ENCODE measurements at places on chromosomes 5 and 9.

- no peak for DNase-seq
Observed at GRCh38 chr5:153829510-153830065, 209.1 kb downstream of the FAM114A2 start.

DNA sequence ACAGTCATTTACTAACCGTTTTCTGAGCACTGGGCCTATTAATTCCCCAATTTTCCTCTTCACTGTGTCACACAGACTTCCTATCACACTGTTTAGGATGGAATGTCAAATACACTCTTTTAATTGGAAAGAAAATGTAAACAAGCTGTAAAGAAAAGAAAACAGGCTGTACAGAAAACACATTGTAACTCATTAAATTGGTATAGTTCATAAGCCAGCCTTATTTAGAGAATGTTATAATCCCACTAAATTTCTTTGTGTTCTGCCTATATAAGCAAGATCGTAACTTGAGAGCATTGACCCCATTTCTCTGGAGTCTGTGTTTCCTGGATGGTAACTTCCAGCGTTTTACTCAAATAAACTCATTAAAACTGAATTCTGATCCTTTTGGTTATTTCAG, 46.5 kb downstream of the TARS1 start:
- peak; percentile 47 for DNase-seq

DNA sequence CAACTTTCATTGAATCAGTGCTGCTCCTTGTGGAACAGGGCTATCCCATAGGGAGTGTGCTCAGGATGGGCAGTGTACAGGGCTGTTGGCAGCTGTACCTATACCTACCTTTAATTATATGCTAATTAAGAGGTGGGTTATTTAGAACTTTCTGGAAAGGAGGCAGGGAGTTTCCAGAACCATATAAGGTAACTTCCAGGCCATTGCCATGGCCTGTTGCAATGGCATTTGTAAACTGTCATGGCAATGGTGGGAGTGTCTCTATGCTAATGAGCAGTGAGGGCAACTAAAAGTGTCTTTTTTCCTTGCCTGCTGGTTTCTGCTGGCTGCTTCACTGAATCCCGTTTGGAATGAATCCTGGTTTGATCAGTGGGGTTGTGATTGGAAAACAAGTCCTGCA, 2.3 kb upstream of the ARHGAP26 start:
- no peak for DNase-seq

GRCh38 chr5:114412510-114413171, 50.8 kb downstream of the KCNN2 start:
- DNase-seq, result peak; percentile 92

GRCh38 chr9:6484210-6484609, 71.2 kb downstream of the UHRF2 start:
- DNase-seq, result no peak

GRCh38 chr5:133114166-133114932, 62.5 kb downstream of the HSPA4 start:
- DNase-seq, result no peak

GRCh38 chr5:148898413-148899075, 72.1 kb downstream of the ADRB2 start:
- no peak for DNase-seq

DNA sequence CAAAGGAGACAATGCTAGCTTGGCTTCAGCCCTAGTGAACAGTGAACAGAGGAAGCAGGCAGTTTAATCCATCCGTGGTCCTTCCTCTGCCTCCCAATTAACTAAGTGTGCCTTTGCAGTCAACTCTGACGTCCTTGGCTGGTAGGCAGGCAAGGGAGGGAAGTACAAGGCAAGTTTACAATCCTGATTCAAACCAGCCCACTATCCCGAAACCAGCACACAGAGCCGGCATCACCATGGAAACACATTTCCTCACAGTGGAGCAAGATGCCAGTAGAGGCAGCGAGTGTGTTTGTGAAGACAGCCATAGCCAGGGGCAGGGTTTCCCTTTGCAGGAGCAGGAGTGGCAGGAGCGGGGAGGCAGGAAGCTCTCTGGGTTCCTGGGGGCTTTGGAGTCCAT, 73.9 kb downstream of the GOLPH3 start:
- DNase-seq, result no peak

GRCh38 chr9:69740872-69741505, 18.8 kb downstream of the PTAR1 start:
- DNase-seq, result no peak

- peak; percentile 81 for DNase-seq
Observed at GRCh38 chr5:170597109-170597751, 93.4 kb downstream of the KCNIP1 start.

DNA sequence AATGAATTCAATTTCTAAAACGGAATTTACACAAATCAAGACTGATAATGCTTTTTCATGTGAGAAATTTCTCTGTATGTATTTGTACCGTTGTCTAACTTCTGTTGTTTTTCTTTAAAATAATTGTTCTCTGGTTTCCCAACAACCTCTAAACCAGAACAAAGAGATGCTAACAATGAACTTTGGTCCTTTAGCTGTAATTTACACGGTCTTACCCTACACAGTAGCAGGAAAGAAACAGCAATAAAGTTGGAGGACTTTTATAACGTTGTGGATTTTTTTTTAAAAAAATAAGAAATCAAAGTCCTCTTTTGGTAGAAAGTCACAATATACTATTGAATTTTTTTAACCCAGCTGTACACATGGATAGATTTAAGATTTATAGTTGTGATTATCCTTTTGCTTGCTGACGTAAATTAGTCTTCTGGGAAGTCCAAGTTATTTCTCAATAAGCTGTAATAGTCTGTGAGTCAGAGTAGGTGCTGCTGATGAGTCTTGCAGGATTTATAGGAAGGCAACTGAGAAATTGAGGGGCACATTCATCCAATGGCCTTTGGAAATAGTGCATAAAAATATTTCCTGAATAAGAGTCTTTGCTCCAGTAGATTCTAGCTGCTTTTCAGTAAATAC, 76.8 kb upstream of the PCSK1 start:
- peak; percentile 97 for DNase-seq

DNA sequence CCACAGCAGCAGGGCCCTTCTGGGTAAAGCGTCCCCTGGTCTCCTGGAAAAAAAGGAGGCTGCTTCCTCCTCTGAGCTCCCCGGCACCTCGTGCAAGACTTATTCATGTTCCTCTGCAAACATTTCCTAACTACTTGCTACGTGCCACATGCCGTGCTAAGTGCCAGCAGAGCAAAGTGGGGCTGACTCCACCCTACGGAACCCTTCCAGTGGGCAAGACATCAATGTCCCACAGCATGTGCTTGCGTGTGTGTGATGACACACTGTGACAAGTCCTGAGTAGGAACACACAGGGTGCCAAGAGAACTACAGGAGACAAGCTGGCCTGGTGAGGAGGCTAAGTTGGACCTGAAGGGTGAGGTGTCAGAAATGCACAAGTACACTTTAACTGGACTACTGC, 57.4 kb downstream of the SEMA4D start:
- DNase-seq, result no peak

- no peak for DNase-seq
Observed at GRCh38 chr5:101664071-101664791, 631.9 kb downstream of the SLCO4C1 start.

GRCh38 chr5:167269146-167269545, 1022.3 kb upstream of the WWC1 start:
- DNase-seq, result no peak

DNA sequence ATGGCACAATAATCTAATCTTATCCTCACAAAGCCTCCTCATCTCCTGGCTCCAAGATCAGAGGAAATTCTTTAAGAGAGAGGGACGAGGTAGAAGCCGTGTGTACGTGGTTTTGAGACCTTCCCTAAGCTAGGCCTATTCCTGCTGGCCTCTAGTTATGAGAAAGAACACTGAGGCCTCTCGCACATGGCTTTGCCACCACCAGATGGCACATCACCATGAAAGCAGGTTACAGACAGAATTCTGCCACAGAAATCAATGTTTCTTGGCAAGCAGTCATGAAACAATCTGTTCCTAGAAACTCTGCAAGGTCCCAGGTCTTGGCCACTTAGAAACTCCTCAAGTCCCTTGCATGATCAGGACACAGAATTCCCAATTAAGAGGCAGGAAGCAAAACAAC, 268.2 kb upstream of the TAS2R1 start:
- DNase-seq, result peak; percentile 37

DNA sequence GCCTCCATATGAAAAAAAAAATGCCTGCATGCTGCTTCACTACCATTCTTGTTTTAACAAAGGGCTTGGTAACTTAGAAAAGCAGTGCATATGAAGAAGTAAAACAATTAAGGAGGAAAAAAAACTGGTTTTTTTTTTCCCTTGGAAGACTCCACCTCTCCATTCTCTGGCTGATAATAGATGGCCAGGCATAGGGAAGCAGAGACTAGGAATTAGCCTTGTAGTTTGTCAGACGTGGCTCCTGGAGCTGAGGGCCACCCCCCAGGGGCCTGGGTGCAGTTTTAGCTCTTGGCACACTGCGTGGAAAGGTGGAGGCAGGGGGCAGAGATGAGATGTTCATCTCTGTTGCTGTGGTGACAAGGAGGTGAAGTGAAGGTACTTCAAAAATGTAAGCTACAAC, 42.7 kb downstream of the WDR36 start:
- no peak for DNase-seq

DNA sequence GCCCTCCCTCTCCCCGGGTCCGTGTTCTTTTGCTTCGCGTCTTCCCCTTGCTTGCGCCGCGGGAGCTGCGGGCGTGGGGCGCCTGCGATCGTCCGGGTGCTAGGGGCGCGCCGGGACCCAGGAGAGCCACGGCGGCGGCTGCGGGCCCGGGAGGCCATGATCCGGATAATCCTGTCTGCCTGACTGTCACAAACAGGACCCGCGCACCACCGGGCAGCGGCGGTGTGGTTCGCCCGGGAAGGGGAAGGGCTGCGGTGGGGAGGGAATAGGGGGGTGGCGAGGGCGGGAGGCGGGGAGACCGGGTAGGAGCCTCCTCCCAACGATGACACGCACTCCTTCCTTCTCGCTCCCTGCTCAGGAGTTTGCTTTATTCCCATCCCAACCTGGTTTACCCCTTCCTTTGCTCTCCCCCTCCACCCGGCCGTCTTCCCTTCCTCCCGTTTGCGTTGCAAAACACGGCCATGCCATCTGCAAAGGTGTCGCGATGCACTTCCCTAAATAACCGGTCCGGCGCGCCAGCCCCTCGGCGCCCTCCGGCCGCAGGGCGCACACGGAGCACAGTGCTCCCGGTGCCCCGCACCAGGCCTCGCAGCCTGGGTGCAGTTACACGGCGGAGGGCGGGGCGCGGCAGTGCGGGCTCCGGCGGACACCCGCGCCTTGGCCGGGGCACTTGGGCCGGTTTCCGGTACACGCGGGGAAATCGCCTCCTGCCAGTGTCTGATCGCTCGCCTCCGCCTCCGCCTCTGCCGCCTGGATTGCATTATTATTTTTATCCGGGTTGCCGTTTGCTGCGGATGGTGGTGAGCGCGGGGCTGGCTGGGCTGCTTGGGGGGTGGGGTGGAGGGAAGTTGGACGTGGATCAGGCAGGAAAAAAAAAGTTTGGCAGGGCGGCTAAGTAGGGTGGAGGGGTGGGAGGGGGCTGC, 1.5 kb downstream of the SMARCA2 start:
- DNase-seq, result peak; percentile 78

- no peak for DNase-seq
Observed at GRCh38 chr5:40572391-40572790, 107.3 kb upstream of the PTGER4 start.

Measured in iris pigment epithelial cell (primary cell).